ENCODE measurements at places on chromosomes 3 and 15.

DNA sequence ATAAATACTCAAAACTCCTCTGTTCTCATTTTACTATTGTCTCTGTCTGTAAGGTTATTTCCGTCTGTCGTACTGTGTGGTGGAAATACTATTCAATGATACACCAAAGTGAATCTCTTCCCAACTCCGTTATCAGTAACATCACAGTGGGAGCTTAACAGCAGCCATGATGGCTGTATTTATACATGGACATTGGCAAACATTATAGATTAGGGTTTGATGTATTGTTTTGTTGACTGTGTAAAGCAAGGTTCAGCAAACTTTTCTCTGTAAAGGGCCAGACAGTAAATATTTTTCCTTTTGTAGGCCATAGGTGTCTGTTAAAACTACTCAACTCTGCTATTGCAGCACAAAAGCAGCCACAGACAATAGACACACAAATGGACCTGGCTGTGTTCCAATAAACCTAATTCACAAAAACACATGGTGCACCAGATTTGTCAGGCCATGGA, 23.2 kb downstream of the LIPC start:
- DNase-seq: no peak

- no peak for DNase-seq
These were observed 70.0 kb downstream of the LPP start for GRCh38 chr3:188223936-188224335.

GRCh38 chr3:188241072-188241471, 87.1 kb downstream of the LPP start:
- no peak for DNase-seq

GRCh38 chr3:126538316-126538715, 14.4 kb downstream of the CHST13 start:
- no peak for DNase-seq

DNA sequence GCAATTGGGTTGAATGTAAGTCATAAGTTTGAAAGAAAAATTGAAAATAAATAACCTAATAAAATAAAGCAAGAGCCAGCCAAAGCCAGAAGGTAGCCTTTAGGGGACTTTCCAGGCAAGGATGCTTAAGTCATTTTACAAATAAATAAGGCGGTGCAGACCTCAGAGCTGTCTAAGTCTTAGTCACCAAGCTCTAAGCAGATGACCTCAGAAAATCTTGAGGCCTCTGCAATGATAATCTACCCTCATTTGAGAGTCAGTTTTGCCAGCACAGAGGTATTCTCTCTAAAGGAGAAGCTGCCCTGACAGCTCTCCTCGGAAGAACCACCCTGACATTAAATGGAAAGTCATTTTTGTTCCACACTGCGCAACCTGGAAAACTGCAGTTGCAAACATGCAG, 113.9 kb downstream of the OXNAD1 start:
- no peak for DNase-seq

DNA sequence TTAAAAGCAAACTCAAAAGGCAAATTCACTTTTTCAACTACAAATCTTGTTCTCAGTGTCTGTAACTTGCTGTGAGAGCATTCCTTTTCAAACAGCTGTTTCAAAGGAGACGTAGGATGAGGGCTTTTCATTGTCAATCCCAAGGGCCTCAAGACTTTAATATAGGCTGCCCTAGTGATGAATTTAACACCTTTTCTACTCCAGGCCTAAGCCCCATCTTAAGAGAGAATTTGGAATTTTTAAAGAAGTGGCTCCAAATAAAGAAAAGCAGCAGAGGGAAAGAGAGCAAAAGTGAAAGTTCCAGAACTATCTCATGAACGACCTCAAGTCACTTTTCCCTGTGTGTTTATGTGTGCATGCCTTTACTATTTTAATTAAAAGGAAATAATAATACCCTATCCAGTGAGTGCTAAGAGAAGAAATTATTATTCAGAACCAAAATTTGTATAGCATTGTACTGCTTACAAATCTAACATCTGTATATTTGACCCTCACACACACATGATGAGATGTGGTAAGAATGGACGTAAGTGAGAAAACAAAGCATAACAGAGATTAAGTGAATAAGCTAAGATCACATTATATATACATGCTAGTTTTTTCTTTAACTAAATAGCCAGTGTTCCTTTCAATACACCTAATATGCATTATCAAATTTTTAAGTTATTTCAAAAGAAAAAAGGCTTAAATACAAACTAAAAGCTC, 196.4 kb downstream of the VGLL3 start:
- DNase-seq: no peak

DNA sequence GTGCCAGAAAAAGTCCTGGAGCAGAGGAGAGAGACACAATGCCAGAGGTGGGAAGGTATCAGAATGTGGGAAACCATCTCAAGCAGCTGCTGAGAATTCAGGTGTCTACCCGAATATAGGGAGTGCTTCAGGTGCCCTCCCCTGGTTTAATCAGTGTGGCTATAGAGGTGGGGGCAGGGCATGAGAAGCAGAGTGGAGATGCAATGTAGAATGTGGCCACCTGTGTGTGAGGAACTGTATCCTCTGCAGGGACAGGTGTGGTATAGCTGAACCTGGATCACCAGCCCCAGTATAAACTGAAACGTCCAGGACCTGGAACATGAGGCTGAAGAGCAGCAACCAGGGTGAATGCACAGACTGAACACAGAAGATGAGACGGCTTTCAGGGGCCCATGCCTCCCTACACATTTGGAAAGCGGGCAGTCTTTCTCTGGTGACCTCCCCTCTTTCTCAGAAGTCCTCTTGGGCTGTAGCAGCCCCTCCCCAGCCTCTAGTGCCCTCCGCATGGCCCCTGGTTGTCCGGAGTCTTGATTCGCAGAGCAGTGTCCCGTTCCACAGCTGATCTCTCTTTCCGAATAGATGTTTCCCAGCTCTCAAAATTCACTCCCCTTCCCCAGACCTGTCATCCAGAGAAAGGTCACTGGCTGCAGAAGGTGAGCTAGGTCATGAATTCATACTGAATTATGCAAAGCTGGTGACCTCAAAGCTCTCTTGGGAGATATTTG, 103.1 kb downstream of the ABHD5 start:
- no peak for DNase-seq

DNA sequence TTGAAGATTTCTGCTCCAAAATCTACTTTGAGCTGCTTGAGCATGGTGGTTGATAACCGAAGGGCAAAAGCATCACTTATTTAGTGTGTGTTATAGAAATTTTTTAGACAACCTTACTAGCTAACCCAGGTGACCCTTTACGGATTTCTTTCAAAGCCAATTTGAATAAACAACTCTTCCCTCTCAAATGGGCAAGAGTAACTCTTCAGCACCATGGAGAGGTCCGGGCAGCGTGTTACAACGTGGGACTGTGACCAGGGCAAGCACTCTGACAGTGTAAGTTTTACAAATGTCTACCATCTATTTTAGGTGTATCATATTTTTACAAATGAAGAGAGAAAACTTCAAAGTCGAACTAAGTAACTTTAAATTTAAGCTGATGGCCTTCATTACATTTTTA, 471.8 kb downstream of the MFSD1 start:
- DNase-seq: no peak

DNA sequence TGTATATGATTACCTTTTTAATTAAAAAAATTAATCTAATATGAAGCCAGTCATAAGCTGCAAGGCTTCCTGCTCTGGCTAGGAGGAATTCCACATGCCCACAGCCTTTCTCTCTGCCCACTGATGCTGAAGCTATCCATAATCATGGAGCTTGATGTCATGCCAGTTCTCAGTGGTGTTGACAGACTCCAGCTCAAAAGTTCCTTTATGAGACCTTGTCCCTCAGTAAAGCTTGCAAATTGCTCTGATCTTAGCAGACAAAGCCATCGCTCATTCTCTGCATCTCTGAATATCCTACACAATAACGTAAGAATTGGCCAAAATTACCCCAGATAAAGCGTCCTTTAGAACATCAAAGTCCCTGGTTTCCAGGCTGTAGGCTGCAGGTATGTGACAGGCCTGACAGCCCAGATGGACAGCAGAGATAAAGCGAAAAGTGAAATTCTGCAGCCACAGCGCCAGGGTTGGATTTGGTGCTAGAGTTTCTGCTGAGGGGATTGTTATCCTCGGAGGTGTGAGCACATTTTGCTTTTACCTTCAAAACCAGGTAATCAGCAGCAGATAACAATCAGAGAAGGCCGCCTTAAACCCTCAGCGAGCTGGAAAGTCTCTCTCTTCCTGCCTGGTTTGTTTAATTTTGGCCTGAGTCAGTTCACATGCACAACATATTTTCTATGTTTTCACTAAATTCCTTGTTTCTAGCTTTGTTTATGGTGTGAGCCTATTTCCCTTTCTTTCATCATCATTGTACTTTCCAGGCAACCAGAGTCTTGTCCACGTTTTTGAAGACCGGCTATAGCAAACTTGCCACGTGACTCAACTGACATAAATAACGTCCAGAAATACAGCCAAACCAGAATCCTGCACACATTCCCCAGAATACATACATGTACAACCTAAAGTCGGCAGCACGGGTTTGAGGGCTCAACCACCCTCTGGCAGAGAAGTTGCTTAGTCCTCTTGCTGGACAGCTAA, 36.6 kb upstream of the ALDH1A3 start:
- DNase-seq: no peak

DNA sequence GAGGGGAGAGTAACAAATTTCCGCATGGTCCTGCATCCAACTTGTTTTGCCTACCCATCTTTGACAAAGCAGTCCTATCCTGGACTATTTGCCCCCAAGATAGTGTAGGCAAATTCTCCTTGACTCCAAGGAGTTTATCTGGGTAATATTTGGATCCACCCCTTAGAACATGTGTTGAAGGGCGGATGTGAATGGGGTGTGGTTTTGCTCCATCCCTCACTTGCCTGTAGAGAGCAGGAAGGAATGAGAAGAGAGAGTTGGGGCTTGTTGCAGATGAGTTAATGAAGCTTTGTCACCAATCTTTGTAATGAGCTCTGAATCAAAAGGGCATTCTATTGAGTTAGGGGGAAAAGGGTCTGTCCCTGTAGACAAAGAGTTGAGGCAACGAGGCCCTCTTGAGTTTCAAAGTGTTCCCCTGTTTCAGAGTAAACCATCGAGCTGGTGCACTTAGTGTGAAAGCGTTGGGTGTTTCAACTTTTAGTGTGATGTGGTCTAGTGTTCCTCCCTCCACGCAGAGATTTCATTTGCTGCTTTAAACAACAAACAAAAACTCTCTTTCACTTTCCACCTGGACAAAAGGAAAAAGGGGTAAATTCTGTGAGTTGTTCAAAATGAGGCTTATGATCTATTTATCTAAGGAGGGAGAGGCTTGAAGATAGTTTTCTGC, 42.2 kb upstream of the PPARG start:
- DNase-seq: no peak

GRCh38 chr15:79994615-79995014, 23.6 kb upstream of the BCL2A1 start:
- no peak for DNase-seq

DNA sequence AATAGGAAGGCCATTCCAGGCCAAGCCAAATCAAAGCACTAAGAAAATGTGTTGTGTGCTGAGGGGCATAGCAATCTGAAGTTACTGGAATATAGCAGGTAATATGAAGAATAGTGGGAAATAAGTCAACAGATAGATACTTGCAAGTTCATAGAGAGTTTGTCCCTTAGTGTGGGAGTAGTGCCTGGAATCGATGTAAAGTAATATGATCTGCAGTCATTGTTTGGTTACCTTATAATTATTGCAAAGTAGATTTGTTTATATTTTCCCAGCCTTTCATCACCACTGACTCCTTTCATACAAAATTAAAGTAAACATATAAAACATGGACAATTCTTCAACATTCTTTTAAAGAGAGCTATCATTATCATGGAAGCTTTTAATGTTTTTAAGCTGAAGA, 420.9 kb upstream of the NECTIN3 start:
- no peak for DNase-seq
